ENCODE measurements at places on chromosomes 4 and X.
A peak's percentile ranks its signal among the peaks of the same experiment; 100 is the strongest.

DNA sequence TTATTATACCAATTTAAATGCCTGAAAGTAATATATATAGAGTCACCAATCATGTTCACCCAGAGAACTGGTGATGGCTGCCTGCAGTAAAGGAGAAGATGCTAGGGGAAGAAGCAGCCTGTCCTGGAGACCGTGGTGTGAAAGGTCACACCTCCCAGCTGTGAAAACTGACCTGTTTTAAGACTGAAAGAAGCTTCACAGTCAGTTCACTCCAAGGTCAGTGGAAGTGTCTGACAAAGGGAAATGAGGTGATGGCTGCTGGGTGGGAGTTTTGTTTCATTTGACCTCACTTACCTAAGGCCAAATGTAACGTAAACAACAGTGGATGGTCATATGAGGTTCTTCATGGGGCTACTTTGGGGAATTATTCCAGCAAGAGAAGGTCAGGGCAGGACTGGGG is 352.1 kb upstream of the GATB start:
- DNase-seq: no peak

DNA sequence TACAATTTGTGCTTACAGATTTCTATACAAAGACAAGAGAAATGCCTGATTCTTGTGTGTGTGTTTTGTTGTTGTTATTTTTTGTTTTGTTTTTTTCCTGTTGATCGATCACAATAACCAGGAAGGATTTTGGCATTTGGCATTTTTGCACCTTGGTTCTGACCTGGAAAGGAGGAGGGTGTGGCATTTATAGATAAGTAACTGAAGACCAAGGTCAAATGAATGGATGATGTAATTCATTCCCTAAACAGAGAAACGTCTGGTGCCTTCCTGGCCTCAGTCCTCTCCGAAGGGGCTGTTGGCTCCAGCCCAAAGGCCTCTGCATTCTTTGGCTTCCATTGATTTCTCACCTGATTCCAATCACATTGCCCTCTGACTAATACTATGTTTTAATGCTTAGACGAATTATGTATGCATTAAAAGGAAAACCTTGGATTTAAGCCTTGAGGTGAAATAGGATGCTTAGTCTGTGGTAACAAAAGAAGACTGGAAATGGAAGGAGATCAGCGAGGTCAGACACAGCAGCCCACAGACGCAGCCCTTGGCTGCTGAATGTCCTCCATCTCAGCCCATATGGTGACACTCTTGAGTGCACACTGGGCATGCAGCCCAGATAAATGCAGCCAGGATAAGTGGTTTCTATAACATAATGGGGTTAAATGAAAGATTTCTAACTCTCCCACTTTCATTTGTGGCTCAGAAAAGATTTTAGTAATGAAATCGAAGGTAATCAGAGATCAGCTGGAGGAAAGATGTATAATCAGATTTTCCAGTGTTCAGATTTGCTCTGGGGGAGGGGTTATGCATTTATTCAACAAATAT is 60.5 kb upstream of the TRIM2 start:
- DNase-seq: peak; percentile 91

- DNase-seq: no peak
These were observed 6.7 kb downstream of the MYL5 start for GRCh38 chr4:680928-681645.

DNA sequence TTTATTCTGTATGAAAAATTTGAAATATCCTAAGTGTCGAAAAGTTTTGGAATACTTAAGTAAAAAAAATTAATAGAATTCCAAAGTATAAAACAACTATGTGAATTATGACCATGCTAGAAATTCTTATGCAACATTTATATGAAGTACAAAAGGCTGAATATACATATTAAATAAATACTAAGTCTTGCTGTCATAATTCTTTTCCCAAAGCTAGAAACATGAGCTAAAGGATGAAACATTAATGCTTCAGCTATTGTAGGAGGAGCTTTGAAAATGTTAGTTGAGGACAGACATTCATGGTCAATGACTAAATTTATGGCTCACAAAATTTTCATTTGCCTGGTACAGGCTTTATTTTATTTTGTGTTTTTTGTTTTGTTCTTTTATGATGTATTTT is 207.3 kb downstream of the GABRB1 start:
- no peak for DNase-seq

GRCh38 chrX:17038681-17039161 is 92.3 kb downstream of the REPS2 start:
- DNase-seq: peak; percentile 38

DNA sequence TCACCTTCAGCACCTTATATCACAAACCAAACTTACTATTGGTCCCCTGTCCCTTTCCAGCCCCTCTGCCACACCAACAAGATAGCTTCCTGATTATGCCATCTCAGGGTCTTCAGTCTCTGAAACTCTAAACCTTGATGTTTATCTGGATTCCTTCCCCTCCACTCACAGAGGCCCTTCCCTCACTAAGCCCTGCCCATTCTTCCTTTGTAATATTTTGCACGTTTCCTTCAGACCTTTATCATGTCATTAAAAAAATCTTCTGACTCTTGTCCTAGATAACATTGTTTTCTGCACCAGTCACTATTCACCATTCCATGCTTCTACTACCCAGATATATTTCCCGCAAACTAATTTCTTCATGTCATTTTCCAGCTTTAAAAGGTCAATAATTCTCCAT is 17.7 kb upstream of the CEP135 start:
- DNase-seq: no peak

DNA sequence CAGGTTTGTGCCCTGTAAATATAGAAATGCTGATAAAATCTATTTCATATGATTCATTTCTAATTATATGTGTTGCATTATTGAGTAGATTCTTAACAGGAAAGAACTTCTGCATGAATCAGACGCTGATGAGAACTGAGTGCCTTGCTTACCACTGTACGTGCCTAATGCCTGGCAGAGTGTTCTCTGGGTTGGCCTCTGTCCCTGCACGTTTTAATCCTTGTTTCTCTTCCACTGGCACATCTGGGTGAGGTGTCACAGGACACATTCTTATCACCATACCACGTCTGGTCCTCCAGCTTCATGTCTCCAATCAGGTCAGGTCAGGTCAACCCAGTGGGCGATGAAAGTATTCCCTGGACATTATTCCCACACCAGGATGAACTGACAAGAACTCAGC is 53.6 kb downstream of the KLF3 start:
- DNase-seq: no peak

DNA sequence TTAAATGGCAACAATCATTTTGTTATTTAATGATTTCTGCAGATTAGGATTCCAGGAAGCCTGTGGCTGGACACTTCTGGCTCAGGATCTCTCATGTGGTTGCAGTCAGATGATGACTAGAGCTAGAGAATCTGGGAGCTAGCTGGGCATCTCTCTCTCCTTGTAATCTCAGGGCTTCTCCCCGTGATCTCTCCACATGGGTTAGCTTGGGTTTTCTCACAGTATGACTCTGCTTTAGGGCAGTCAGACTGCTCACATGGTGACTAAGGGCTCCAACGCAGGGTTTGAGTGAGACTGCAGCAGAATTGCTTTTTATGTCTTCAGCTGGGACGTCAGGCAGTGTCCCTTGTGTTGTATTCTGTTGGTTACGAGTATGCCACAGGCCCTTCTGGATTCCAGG is 361.4 kb downstream of the CBLL2 start:
- no peak for DNase-seq

Data from NCI-H446 (cell line).